HT-29 (cell line): ENCODE measurements at places on chromosomes 2 and 18. TPM values are rescaled to one million over a fixed set of nuclear protein-coding genes. Genes with fewer than 3 reads are reported as not detected.

DNA sequence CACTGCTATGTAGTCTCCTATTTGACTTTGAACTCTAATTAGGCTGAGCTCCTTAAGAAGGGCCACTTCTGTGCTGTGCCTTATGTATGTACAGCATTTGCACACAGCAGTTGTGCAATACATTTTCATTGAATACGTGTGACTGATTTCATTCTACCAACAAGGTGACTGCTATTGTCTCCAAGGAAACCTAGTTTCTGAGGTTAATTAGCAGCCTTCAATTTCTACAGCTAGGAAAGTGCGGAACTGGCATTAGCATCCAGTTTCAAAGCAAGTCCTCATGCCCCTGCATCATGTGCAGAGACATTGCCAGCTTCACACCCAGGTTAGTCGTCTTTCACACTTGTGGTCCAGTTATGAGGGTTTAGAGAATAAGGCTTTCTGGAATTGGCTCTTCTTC is 58.6 kb downstream of the NCK2 start:
- DNase-seq = no peak

- no peak for DNase-seq
Observed at GRCh38 chr2:85405201-85406059, 4.7 kb downstream of the CAPG start.

DNA sequence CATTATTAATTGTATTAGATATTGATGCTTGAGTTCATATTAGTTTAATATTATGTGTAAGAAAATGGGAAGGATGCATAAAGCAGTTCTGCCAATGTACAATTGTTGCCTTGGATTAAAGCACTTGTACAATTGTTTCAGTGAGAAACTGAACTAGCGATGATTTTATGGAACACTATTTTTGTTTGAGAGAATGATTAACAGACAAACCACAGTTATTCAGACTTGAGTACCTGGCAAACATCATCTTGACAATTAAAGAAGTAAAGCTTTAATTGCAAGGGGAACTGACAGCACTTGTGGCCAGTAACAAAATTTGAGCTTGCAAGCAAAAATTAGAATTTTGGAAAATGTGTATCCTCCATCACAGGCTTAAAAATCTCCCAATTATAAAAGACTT is 214.3 kb downstream of the RIT2 start:
- peak; percentile 11 for DNase-seq

DNA sequence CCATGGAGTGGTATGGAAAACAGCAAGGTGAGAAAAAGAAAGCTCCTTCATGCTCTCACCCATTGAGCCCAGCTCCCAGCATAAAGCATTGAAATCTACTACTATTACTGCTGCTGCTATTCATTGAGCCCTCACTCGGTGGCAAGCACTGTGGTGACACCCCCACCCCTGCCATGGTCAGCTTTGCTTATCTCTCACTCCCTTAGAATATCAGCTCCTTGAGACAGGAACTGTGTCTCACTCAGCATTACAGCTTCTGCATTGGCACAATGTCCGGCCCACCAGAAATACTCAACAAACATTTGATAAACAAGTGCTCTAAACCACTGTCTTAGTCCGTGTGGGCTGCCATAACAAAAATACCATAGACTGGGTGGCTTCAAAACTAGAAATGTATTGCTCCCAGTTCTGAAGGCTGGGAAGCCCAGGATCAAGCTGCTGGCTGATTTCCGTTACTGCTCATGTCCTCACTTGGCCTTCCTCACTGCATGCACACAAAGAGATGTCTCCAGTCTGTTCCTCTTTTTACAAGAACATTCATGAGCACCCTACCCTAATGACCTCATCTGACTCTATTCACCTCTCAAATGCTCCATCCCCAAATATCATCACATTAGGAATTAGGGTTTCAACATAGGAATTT is 116.3 kb downstream of the ZBTB7C start:
- DNase-seq = no peak

GRCh38 chr2:160241251-160242137 is 41.4 kb upstream of the ITGB6 start:
- DNase-seq = peak; percentile 93

DNA sequence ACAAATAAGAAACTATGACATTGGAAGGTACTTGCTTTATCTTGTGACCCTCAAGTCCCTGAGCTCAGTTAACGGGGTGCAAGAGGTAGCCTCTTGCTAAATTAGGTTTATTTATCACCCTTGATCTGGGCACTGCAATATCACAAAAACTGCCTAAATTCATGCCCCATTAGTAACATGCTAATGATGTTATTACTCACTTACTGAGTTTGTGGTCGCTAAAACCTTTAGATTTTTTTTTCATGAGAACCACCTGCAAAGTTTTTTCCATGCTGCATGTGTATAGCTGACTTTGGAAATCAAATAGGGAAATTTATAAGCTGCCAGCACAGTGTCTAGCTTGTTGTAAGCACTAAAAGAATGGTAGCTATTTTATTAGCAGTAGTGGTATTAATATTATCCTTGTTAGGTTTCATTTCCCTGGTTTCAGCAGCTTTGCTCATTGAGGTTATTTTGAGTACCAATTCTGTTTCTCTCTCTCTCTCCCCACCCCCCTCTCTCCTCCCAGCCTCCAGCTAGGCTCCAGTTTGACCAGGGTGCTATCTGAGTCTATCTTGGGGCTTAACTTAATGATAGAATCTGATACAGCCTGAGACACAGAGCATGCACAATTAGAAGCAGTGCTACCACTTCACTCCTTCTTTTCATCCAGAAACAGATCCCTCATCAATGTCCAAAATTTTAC is 88.7 kb upstream of the ATP8B1 start:
- DNase-seq = no peak

DNA sequence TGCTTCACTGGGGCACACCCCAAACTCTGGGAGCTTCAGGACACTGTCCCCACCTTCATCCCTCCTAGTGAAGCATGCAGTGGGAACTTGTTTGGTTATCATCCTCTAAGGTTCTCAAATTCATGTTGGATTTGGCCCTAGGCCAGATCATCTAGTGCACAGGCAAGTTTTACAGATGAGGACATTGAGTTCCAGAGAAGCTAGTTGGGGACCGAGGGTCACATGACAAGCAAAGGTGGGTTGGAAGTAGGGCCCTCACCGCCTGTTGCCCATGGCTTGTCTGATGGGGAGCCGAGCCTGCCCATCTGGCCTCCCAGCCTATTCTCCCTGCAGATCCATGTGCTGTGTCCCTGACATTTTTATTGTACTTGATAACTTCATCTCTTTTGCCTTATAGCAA is 2.8 kb downstream of the PRKCE start:
- no peak for DNase-seq

DNA sequence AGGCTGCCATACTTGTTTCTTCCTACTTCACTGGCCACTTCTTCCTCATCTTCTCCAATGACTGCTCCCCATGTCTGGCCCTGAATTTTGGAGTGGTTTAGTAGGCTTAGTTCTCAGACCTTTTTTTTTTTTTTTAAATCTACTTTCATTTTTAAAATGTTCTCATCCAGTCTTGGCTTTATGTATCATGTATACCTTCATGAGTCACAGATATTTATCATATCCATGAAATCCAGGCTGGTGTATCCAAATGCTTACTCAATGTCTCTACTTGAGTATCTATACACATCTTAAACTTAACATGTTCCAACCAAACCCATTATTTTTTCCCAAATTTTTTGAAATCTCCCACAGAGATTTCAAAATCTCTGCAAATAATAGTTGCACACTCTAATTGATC is 26.3 kb upstream of the CFAP36 start:
- no peak for DNase-seq

GRCh38 chr18:79744625-79745024 is 53.1 kb upstream of the KCNG2 start:
- DNase-seq = no peak

GRCh38 chr2:31660812-31661335 is 80.1 kb upstream of the SRD5A2 start:
- DNase-seq = no peak

DNA sequence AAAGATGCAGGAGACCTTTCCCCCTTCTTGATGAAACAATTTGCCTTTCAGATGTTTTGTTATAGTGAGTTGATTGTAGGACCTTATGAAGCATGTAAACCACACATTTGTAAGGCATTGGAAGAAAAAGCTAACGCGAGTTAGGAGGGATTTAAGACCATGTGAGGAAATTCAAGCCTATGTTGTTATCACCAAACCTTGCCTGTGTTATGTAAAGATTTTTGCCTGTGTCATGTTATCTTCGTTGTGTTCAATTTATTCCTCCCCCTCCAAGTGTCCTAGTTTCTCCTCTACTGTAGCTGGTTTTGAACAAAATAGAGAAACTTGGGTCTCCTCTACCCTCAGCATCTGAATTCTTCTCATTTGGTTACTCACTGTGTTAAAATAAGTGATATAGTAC is 173.0 kb downstream of the NEDD4L start:
- DNase-seq = no peak

GRCh38 chr2:79860228-79861058 is 347.6 kb downstream of the CTNNA2 start:
- DNase-seq = peak; percentile 47

- no peak for DNase-seq
Observed at GRCh38 chr2:46101557-46102220, 195.5 kb upstream of the EPAS1 start.

- no peak for DNase-seq
Observed at GRCh38 chr2:235780401-235780800, 286.6 kb downstream of the AGAP1 start.

- DNase-seq = no peak
Observed at GRCh38 chr18:23356915-23357601, 96.0 kb upstream of the RIOK3 start.

- DNase-seq = no peak
Observed at GRCh38 chr2:117360586-117360985, 453.9 kb upstream of the DDX18 start.

DNA sequence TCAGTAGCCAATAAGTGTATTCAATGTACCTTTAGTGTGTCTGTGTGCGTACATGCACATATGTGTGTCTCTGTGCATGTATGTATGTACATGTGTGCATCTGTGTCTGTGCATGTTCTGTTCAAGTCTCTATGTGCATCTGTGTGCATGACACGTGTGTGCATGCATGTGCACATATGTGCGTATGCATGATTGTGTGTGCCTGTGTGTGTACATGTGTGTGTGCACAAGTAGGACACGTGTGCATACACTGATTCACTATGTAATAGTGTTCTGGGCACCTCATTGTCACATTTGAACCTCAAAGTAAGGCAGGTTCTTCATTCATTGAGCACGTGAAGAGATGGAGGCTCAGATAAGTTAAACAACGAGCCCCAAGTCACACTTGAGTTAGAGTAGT is 142.6 kb upstream of the COPS8 start:
- DNase-seq = no peak

GRCh38 chr2:161131074-161131680 is 29.1 kb upstream of the TANK start:
- peak; percentile 87 for DNase-seq

DNA sequence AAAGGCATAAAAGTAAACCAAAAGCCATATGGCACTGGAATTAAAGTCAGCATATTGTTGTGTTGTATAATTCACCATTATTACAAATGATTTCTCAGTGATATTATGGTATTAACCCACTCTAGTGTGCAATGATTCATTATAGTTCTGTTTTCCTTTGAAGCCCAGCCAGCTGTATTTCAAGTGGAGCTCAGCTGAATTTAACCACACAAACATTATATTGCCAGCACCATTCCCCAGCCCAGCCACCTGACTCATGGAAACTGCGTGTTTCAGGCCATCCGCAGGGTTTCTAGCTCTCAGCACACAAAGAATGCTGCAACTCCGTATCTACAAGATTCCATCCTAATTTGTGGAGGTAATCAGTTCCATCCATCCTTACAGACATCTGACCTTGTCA is 166.8 kb upstream of the CHAC2 start:
- no peak for DNase-seq

DNA sequence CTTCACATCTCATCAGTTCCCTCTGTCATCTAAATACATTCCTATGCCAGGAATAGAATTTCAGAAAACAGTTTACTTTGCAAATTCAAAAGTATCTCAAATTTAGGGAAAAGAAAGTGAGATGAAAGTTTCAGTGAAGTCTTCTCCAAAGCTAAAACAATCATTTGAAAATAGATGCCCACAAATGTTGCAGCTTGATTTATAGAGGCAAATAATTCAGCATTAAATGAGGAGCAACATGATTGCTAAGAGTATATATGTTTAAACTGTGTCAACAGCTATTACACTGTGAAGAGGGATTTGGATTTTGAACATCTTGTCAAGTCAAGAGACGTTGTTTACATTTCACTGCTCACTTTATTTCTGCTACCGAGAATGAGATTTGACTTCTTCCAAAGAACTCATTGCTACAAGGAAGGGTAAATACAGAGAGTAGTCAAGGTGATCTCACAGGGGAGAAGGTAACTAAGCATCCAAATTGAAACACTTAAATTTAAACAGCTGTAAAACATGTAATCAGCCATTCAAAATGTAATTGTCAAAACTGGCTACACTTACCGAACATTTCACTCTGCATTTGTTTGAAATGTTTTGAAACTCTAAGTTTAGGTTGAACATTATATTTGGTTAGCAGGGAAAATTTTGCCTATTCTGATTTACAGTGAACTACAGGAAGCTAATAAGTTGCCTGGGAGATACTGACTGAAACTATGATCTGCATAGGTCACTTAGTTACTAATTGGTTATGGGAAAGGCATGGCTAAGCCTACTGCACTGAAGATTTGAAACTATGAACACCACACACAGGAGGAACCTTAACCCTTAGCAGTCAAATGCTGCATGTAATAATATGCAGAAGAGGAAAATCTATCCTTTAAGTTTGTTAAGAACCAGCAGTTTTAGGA is 33.2 kb upstream of the GALNT3 start:
- DNase-seq = no peak

DNA sequence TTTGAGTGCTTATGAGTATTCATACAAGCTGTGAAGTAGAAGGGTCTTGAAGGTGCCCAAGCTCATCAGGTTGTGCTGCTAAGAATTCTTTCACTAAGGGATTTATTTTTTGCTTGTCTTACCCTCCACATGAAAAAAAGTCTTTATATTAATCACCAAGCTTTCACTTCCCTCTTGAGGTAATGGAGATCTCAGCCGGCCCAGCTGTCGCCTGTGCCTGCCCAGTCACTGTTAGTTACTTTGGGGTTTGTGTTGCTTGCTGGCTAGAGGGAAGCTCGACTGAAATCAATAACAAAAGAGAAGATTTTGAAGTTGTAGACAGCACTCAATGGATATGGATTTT is 21.9 kb downstream of the MC2R start:
- no peak for DNase-seq

The ZAP70 gene
- 1.8 TPM in 1 of 2 replicates, not detected in the other for total RNA-seq

The BCL11A gene
- total RNA-seq = not detected in 2 replicates

The REG3A gene
- not detected in 2 replicates for total RNA-seq

The M1AP gene
- total RNA-seq = not detected in 2 replicates

The POTEE gene
- total RNA-seq = 0.18 and 0.20 TPM in 2 replicates

The MPHOSPH10 gene
- total RNA-seq = 12.3 and 13.0 TPM in 2 replicates

The PMAIP1 gene
- 10.4 and 10.5 TPM in 2 replicates for total RNA-seq

The UGT1A4 gene
- 3.4 and 3.9 TPM in 2 replicates for total RNA-seq

The TUBA4B gene
- total RNA-seq = not detected in 2 replicates

The MYO1B gene
- 2.0 and 2.5 TPM in 2 replicates for total RNA-seq

The ANKRD12 gene
- total RNA-seq = 20.0 and 24.1 TPM in 2 replicates

The ARID5A gene
- total RNA-seq = 2.5 and 3.2 TPM in 2 replicates

The CYRIA gene
- total RNA-seq = not detected in 2 replicates

The CDH20 gene
- total RNA-seq = not detected in 2 replicates

The MBD2 gene
- total RNA-seq = 11.6 and 14.4 TPM in 2 replicates

The RGPD3 gene
- total RNA-seq = 0.03 TPM in 1 of 2 replicates, not detected in the other

The CCDC141 gene
- total RNA-seq = 0.05 TPM in 1 of 2 replicates, not detected in the other

The PSME4 gene
- 21.9 and 25.9 TPM in 2 replicates for total RNA-seq

The KIAA2012 gene
- total RNA-seq = 0.05 TPM in 1 of 2 replicates, not detected in the other

The ANKRD30BL gene
- not detected in 2 replicates for total RNA-seq

The TGIF1 gene
- 241 and 264 TPM in 2 replicates for total RNA-seq

The TTC21B gene
- total RNA-seq = 6.3 and 6.9 TPM in 2 replicates

The IHH gene
- 12.3 and 13.4 TPM in 2 replicates for total RNA-seq

The IL36A gene
- not detected in 2 replicates for total RNA-seq

The ADGRF3 gene
- total RNA-seq = 0.16 and 0.28 TPM in 2 replicates

The MAIP1 gene
- total RNA-seq = 38.3 and 53.6 TPM in 2 replicates

The HJURP gene
- 25.8 and 28.4 TPM in 2 replicates for total RNA-seq
